ENCODE measurements at places on chromosomes 5 and 9.

DNA sequence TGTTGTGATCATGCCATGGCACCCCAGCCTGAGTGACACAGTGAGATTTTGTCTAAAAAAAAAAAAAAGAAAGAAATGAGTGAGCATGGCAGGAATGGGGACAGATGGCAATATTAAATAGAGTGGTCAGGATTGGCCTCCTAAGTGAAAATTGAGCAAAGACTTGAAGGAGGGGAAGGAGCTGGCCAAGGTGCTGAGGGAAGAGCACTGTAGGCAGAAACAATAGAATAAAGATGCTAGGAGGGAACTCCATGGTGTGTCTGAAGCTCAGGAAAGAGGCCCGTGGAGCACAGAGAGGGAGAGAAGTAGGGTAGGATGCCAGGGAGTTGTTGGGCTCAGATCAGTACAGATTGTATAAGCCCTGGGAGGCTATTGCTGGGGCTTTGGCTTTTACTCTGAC, 64.4 kb upstream of the PCAT7 start:
- DNase-seq, result no peak

GRCh38 chr9:84955971-84956370, 286.4 kb downstream of the NTRK2 start:
- DNase-seq, result no peak

DNA sequence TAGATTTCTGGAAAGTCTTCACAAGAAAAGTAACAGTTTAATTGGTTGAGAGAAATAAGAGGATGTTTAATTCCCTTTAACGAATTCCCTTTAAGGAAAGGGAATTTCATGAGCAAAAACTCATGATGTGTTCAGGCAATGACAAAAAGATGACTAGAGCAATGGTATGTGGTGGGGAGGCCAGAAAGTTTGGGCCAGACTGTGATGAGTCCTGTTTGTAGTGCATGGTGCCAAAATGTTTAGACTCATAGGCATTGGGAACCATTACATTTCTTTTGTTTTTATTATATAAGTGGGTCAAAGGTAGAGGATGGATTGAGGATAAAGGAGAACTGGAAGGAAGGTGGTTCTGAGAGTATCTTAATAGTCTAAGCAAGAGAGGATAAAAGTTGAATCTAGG, 10.9 kb downstream of the CNTRL start:
- DNase-seq, result no peak

DNA sequence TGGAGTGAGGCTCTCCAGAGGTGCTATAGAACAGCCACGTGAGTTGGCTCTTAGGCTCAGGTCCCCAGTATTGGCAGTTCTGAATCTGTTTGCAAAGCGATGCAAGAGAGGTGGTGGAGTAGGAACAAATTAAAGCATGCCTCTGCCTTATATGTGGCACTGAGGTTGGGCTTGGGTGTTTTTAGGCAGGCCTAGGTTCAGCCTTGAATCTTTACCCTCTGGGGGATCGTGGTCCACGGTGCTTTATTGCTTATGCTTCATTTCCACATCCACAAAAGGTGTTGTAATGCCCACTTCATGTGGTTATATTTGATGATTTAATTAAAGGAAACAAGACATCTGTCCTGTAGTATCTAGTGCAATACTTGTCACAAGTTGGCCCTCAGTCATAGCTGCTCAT, 56.2 kb downstream of the CD180 start:
- DNase-seq, result no peak

DNA sequence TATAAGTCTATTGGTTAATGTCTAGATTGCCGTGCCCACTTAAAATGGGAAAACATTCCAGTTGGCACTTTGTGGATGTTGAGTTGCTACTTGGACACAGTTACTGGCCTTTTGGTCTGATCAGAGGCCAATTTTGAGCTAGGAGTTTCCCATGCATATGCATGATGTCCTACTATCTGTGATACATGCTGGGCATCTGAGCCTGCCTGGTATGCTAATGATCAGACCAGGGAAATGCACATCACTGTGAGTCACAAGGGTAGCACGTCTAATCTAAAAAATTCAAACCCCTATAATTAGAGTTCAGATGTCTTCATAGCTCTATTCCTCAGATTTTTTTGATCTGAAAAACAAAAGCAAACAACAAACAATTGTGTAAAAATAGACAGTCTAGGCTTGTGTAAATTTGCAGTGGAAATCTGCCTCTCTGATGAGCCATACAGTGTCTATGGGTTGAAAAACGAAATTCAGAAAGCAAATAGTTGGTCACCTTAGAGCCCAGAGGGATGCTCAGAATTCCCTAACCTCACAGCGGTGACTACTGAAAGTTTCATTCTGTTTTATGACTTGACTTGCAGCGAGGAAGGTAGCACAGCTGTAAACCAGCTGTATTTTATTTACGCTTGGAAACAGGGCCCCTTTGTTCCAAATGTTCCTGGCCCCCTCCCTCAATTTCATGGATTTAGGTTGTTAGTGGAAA, 37.3 kb downstream of the PALM2AKAP2 start:
- DNase-seq, result no peak

GRCh38 chr5:64566310-64566916, 60.6 kb downstream of the RGS7BP start:
- no peak for DNase-seq

DNA sequence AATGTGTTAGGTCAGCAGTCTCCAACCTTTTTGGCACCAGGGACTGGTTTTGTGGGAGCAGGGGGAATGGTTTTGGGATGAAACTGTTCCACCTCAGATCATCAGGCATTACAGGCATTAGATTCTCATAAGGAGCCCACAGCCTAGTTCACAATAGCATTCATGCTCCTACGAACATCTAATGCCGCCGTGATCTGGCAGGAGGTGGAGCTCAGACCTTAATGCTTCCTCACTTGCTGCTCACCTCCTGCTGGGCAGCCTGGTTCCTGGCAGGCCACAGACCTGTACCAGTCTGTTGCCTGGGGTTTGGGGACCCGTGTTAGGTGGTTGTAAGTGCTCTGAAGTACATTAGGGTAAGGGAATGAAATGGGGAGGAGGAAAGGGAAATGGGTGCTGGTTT, 9.7 kb upstream of the CTNNA1 start:
- DNase-seq, result no peak

- DNase-seq, result no peak
Measured at GRCh38 chr5:61623401-61624069, 291.5 kb downstream of the ZSWIM6 start.

All from activated CD4-positive, alpha-beta T cell treated with anti-CD3 and anti-CD28 coated beads for 4 hours (primary cell).